Cerebellar nuclear complex (tissue), 1 donor: ENCODE measurements at places on chromosomes 1 and 21.

- DNase-seq, result no peak
Observed at GRCh38 chr1:207882692-207883091, 28.2 kb downstream of the CD34 start.

DNA sequence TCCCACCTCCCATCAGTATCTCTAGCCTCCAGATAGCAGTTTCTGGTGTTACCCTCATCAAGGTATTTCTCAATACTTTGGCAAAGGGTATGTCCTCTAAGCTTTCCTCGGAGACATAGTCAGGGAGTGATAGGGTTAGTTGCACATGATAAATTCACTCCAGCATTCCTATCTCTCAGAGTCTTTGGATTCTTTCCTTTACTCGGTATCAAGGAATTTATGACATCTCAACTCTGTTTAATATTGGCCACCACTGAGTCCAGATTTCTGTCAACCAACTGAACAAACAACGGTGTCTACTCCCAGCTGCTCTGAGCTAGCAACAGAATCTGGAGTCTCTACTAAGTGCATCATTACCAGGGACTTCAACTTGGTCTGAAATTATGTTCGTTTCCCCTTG, 233.4 kb downstream of the TM2D1 start:
- DNase-seq, result no peak

GRCh38 chr1:10962483-10962882, 50.0 kb upstream of the TARDBP start:
- DNase-seq, result no peak

DNA sequence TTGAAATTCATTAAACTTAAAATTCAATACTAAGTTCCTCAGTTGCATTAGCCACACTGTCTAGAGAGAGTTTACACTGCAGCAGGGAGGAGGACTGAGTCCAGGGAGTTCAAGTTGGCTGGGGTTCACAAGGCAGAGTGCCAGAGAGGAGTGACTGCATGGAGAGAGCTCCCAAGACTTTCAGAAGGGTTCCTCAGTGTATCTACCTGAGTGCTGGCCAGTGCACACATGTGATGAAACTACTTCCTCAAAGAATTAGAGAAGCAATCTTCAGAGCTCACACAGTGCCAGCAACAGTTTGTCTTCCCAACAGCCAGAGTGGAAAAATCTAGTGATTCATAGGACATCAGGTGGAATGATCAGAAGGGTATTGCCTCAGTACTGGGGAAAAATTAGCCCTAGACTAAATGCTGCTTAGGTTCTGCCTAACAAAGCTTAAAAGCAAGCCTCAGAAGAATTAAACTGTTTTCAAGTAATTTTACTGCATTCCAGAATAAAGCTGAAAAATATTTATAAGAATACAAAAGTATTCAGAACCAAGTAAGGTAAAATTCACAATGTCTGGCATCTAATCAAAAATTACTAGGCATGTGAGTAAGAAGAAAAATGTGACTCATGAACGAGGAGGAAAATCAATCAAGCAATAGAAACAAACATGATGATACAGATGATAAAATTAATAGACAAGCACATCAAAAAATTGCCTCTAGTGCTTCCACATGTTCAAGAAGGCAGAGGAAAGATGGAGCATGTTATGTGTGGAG, 10.4 kb upstream of the WNT3A start:
- DNase-seq, result no peak

DNA sequence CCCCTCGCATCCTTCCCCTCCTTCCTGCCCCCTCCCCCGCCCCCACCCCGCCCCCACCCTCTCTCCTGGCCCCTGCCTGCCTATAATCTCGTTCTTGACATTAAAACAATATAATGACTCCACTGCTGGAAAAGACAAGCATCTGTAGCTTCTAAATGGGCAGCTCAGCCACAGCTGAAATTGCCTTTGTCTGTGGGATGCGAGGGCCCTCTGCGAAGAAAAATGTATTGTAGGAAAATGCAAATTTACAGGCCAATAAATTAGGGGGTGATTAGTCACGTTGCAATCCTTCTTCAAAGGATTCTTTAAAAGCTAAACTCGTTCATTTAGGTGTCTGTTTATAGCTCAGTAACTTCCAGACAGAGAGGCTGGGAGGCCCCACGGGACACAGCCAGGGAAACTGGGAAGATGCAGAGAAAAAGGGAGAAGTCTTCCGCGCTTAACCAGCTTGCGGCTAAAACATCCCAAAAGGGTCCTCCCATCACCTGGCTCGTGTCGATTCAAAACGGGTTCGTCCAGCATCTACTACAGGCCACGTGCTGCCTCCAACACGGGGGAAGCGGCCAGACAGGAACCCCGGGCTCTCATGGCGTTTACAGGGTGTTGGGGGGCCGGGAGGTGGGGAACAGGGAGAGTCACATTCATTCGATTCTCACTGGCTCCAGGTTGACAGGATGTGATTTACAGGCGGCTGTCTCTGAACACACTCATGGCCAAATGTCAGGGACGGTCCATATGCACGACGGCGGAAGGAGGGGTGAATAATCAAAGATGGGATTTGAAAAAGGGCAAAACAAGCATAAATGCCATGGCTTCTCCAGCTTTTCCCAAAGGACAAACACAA, 100.5 kb upstream of the ZBTB40 start:
- DNase-seq, result no peak

- no peak for DNase-seq
Observed at GRCh38 chr1:190328361-190328760, 149.3 kb downstream of the BRINP3 start.

DNA sequence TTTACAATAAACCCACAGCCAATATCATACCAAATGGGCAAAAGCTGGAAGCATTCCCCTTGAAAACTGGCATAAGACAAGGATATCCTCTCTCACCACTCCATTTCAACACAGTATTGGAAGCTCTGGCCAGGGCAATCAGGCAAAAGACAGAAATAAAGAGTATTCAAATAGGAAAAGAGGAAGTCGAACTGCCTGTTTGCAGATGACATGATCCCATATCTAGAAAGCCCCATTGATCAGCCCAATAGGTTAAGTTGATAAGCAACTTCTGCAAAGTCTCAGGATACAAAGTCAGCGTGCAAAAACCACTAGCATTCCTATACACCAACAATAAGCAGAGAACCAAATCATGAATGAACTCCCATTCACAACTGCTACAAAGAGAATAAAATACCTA, 235.5 kb downstream of the DPYD start:
- no peak for DNase-seq

- DNase-seq, result no peak
Observed at GRCh38 chr1:218771931-218772330, 401.7 kb upstream of the LYPLAL1 start.

GRCh38 chr1:2783069-2783434, 18.4 kb downstream of the TTC34 start:
- no peak for DNase-seq

DNA sequence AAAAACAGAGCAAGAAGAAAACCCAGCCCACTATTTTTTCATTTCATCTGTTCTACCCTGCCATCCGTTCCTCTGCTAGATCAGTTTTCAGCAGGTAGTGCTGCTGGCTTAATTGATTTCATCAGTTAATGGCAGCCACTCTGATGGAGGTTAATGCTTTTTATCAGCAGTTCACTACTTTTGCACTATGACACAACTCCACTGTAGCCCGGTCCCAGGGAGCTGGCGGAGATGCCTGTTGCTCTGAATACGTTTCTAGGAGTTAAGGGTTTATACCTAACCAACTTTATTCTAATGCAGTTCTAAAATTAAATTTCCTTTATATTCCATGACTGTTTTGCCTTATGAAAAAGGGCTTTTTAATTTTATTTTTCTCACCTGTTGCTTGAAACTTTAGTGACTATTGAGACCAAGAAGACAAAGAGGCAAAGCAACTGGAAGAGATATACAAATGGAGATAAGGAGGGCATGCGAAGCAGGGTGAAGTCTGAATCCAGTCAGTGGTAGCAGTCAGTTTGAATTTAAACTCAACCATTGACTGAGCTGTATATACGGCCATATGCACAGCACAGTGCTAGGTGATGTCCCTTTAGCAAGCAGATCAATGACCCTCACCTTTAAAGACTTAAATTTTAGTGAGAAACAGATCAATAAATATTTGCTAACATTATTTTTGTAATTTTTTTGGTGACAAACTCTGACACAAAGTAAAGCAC, 477.9 kb downstream of the LMO4 start:
- no peak for DNase-seq

- DNase-seq, result no peak
Observed at GRCh38 chr1:185245466-185245865, 71.6 kb downstream of the IVNS1ABP start.

DNA sequence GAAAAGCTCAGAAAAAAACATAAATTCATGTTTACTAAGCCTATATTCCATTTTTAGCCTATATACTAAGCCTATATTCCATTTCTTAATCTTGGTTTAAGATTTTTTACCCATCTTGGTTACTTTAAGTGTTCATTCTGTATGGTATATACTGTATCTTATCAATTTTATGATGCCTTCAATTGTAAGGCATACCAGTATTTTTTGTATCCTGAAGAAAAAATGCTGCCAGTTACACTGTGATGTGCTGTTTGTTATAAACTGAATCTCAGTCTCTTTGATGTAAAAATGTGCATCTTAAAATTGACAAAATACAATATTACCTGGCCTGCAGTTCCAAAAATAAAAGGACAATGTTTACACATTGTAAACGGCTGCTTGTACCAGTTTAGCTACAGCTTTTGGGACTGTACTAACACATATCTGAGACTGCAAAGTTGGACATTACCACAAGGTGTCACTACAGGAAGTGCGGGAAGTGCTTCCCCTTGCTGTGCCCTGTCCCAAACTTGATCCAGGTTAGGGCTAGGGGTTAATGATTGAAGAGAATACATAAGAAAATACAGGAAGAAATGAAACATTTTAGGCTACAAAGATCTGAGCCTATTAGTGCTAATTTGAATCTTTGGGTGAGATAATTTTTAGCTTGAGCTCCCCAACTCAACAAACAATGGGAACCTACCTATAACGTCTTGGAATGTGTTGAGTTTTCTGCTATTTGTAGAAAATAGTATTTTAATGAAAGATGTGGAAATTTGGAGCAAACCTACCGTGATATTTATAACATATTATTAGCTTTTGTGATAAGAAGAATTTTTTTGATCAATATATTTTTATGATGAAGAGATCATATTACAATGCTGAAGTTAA, 108.9 kb downstream of the LBR start:
- no peak for DNase-seq
